Erythroblast (primary cell): ENCODE measurements at places on chromosomes 3 and 15.
A peak's percentile ranks its signal among the peaks of the same experiment; 100 is the strongest.

DNA sequence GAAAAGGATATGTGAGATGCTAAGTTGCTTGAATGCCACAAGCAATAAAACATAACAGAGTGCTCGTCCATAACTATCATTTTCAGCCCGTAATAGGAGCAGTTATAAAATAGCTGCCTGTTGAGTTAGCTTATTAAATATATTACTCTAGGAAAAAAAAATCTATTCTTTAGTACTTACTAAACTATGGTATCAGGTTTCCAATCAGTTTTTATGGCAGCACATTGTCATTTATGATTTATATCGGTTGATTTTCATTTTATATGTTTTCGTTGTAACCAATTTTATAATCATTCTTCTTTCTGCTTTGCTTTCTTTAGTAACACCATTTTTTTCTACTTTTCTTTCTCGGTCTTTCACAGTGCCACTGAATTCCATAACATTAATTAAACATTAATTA is 51.9 kb downstream of the SEMA6D start:
- DNase-seq, result no peak

GRCh38 chr3:178272841-178273240 is 263.4 kb upstream of the KCNMB2 start:
- DNase-seq, result no peak

- DNase-seq, result no peak
These were observed 14.5 kb upstream of the ONECUT1 start for GRCh38 chr15:52804526-52805081.

DNA sequence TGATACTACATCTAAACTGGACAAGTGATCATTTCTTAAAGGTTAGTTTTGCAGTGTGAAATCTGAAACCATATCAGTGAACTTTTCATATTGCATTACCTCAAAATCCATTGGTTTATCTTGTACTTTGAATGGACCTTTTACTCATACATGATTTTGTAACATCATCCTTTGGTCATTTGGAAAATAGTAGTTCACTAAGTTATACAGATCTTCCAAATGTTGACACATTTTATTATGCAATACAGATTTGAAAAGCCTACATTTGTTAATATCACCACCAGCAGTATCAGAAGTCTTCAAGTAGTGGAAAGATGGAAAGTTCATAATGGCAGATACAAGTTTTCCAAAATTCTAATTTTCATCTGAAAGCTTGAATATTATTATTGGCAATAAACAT is 64.0 kb upstream of the CDV3 start:
- no peak for DNase-seq

GRCh38 chr15:43361313-43361903 is 9.4 kb downstream of the ZSCAN29 start:
- DNase-seq, result peak; percentile 7

DNA sequence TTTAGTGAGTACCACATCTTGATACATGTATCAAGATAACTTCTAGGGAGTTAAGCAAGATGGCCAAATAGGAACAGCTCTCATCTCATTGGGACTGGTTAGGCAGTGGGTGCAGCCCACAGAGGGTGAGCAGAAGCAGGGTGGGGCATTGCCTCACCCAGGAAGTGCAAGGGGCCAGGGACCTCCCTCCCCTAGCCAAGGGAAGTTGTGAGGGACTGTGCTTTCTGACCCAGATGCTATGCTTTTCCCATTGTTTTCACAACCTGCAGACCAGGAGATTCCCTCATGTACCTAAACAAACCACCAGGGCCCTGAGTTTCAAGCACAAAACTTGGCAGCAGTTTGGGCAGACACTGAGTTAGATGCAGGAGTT is 665.0 kb upstream of the CBLB start:
- DNase-seq, result no peak

DNA sequence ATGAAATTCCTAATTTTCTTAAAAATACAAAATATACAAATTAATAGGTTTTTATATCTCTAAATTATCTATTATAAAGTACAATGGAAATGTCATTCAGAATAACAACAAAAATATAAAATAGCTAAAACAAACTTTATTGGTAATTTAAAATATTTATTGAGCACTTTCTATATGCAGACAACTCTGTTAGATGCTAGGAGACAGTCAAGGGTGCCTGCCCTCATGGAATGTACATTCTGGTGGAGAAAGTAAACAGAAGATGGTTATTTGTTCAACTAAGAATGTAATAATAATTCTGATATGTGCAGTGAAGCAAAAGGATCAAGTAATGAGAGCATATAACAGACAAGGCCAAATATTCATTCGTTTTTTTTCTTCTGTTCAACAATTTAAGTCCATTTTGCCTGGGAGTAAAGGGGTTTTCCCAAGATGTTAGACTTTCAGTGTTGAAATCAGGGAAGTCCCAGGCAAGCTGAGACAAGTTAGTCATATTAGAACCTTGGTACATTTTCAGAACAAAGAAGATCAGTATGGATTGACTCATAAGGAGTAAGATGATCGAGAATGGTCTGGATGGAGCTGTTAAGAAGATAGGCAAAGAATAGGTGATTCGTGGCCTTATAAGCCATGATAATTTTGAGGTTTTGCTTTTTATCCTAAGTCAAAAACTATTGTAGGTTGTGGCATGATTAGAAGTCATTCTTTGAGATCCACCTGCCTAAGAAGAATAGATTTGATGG is 150.2 kb upstream of the MLF1 start:
- DNase-seq, result no peak

DNA sequence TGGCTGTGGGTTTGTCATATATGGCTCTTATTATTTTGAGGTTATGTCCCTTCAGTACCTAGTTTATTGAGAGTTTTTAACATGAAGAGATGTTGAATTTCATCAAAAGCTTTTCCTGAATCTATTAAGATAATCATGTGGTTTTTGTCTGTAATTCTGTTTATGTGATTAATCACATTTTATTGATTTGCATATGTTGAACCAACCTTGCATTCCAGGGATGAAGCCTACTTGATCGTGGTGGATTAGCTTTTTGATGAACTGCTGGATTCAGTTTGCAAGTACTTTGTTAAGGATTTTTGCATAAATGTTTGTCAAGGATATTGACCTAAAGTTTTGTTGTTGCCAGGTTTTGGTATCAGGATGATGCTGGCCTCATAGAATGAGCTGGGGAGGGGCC is 33.1 kb upstream of the IQCF2 start:
- no peak for DNase-seq

- no peak for DNase-seq
These were observed 401.7 kb upstream of the CDIN1 start for GRCh38 chr15:36177590-36178302.

- no peak for DNase-seq
These were observed 2.0 kb upstream of the PAK2 start for GRCh38 chr3:196737655-196738054.

DNA sequence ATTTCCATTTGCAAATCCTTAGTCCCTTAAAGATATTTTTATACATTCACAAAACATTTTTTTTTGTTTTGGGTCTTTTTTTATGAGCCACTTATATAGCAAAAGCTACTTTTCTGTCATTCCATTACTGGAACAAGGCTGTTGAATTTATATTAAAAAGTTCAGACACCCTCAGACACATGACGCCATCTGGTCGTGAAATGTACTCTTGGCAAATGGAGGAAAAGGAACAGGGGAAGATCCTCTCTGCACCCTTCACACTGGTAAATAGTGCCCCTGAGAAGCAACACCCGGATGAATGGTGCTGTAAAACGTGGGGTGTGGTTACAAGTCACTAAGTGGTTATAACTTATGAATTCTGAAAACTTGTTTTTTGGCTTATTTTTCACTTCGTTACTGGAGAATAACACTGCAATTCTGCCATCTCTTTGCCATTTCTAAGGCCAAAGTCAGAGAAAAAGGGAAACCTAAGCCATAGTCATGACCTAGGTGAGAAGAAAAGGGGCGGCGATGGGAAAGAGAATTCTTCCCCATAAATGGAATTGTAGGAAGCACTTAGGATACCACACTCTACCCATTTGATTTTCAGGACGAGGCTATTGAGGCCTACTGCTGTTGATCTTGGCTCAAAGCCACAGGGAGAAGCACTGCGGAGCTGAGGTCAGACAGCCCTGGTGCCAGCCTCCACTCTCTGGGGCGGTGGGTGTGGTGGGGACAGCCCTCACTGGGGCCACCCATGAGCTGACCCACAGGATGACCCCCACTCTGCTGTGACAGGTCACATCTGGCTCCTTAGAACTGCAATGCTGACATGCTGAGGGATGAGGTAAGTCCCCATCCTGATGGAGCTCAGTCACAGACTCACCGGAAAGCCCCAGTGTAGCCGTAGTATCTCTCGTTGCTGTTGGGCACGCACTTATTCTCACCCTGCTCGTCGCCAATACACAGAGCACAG is 21.9 kb downstream of the LTF start:
- no peak for DNase-seq

DNA sequence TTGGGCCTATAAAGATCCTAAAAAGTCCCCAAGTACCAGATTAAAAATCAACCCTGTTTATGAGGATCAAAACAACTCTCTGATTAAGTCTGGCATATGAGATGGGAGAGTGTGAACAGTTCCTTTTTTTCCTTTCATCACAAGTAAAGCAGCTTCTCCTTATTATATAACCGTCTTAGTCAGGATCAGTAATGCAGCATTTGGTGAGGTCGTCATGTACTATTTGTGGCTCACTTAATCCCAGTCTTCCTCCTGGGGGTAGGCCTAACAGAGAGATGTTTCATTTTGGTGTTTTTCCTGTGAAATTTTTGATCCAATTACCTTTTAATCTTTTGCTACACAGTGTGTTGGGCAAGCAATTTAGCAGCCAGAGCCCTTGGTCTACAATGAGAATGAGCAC is 333.1 kb upstream of the KCNMB2 start:
- no peak for DNase-seq

GRCh38 chr15:68986322-68986721 is 28.2 kb upstream of the NOX5 start:
- no peak for DNase-seq

GRCh38 chr3:4601892-4602291 is 108.7 kb downstream of the ITPR1 start:
- no peak for DNase-seq

DNA sequence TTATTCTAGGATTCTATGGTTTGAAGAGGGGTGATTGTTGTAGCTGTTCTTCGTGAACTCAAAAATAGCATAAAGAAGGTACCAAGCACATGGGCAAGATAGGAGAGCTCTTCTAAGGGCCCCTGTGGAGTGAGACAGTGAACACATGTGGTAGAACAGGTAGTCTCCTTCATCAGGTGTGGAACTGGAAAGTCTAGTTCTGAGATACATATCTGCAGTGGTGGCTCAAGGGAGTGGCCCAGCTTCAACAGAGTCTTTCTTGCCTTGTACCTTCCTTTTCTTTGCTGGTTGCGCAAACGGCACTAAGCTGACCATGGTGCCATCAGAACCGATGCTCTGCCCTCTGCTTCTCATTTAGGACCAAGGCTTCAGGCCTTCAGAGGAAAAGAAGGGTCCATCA is 65.2 kb downstream of the CERS3 start:
- DNase-seq, result no peak

DNA sequence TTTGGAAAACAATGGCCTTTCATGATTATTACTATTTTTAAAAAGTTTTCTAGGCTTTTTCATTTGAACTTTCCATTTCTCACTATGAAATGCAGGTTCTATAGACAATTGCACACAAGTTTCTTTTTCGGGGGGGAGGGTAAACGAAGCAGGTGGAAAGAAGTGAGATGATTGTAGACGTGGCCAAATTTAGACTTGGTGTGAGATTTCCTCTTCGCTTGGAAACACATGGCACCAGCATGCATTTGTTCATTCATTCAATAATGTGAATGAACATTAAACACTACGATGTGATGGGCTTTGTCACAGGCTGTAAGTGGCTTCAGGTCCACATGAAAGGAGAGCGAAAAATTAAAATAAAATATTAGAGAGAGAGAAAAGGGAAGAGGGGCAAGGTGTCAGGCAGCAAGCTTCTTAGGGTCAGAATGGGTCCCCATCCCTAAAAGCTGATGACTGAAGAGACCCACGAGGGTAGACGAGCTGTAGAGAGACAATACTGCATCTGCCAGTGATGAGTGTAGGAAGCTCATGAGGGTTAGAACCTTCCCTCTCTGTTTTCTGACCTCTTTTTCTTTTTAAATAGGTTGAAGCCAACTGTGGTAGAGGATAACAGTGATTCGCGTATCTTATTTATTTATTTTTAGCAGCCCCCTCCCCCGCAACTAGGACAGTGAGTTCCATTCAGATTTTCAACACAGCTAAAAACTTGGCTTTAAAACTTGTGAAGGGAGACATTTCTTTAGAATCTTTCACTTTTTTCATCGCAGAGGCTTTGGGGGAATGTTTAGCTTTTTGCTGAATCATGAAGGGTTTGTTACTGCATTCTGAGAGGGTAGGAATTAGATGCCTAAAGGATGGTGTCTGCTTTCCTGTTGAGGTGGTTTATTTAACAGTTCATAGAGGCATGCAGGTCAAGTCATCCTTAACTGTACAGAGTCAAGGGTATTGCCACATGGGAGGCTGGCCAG is 36.2 kb downstream of the GAP43 start:
- DNase-seq, result no peak

GRCh38 chr3:127624063-127624462 is 4.9 kb upstream of the PODXL2 start:
- no peak for DNase-seq

GRCh38 chr3:9035473-9035872 is 72.2 kb upstream of the RAD18 start:
- DNase-seq, result no peak

- no peak for DNase-seq
These were observed 357.9 kb downstream of the RORA start for GRCh38 chr15:60871152-60871551.

DNA sequence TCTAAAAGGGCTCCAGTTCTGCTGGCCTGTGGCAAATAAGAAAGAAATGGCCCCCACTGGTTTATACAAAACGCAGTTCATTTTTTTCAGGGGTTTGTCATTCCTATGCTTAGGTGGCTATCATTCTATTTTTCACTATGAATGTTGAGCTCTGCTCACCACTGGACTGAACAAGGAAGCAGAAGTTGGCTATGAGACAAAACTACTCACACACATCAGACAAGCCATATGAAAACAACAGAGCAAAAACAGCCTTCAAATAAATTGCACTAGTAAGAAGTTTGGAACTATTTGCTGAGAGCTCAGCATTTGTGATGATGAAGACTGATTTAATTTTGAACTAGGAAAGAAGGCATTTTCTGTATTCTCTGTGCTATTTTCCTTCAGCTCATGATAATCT is 328.5 kb downstream of the MECOM start:
- DNase-seq, result no peak

GRCh38 chr15:93121973-93122910 is 33.2 kb upstream of the RGMA start:
- no peak for DNase-seq

GRCh38 chr15:72379856-72380430 is 4.1 kb upstream of the HEXA start:
- DNase-seq, result no peak

- DNase-seq, result no peak
These were observed 191.8 kb downstream of the FAM43A start for GRCh38 chr3:194877291-194878119.

GRCh38 chr15:57297163-57297593 is 79.1 kb upstream of the CGNL1 start:
- DNase-seq, result no peak

- DNase-seq, result no peak
These were observed 664.7 kb downstream of the IGSF11 start for GRCh38 chr3:118369892-118370491.

- DNase-seq, result peak; percentile 45
These were observed 710 bp downstream of the ABHD10 start for GRCh38 chr3:111979434-111980038.

GRCh38 chr3:134453631-134454030 is 32.2 kb downstream of the ANAPC13 start:
- no peak for DNase-seq

GRCh38 chr3:4765212-4765611 is 214.0 kb upstream of the BHLHE40 start:
- no peak for DNase-seq
